ENCODE measurements at places on chromosomes 3 and 15. TPM values are rescaled to one million over a fixed set of nuclear protein-coding genes. Genes with fewer than 3 reads are reported as not detected.

ZNF660 gene
- total RNA-seq: 0.06 TPM

MFAP1 gene
- 24.9 TPM for total RNA-seq

DNA sequence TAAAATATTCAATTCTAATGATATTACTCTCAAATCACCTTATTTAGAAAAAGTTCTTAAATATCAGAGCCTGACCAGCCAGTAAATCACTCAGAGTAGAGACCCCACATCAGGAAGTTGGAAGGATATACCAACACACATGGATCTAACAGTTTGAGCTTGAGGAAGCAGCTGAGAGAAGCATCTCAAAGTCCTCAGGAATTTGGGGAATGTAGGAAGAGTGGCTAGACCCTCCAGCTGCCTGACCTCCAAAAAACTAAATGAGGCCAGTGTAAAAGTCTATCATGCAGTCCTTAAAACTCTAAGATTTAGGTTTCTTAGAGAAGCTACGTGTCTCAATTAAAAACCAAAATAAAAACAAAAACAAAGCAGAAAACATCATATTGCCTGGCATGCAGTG is 55.4 kb downstream of the SETD2 start:
- no peak for DNase-seq

- DNase-seq: no peak
Measured at GRCh38 chr3:61650276-61650675, 88.9 kb downstream of the PTPRG start.

DNA sequence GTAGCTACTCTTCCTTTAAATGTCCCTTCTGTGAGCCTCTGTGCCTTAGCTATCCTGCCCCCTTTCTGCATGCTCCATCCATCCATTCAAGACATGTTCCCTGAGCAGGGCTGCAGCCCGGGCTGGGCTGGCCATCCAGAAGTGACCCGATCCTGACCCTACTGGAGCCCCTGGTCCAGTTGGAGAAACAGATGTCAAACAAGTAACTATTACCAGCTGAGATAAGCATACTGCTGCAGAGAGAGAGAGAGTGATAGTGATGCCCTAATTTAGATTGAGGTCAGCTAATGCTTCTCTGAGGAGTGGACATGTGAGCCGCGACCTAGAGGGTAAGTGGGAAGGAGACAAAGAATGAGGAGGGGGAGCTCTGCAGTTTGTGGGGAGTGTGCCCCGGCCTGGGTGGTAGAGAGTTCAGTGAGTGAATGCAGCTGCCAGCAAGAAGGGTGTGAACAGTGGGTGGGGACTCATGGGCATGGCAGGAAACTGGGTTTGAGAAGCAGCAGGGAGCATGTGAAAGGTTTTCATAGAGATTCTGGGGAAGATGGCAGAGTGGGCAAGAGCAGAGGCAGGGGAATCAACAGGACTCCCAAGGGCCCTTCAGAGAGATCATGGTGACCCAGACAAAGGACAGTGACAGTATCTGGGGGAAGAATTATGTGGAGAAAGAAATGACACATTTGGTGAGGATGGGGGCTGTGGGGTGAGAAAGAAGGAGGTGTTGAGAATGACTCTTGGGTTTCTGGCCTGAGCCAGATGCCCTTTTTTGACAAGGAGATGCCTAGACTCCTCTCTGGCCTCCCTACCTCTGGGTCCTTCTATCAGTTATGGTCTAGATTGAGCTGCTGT is 44.9 kb downstream of the CHCHD6 start:
- no peak for DNase-seq

DNA sequence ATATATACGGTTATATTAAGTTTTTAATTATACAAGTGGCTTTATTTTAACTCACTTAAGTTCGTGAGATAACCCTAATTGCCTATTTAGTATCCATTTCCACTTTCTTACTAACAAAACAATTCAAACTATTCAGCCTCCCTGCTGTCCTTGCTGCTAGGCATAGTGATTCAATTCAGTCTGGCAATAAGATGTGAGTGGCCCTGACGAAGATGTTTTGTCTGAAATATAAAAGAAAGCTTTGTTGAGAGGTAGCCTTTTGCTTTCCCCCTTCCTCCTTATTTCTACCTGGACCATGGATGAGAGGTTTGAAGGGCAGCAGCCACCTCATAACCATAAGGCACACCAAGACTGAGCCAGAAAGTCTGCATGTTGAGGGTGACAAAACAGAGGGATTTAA is 89.3 kb upstream of the TRIM42 start:
- DNase-seq: no peak

GRCh38 chr3:180789774-180790173 is 110.5 kb upstream of the CCDC39 start:
- no peak for DNase-seq

- DNase-seq: no peak
Measured at GRCh38 chr3:138440121-138440521, 5.7 kb downstream of the ESYT3 start.

- no peak for DNase-seq
Measured at GRCh38 chr3:124282751-124283651, 291.1 kb upstream of the ROPN1 start.

C3orf49 gene
- not detected for total RNA-seq

DNA sequence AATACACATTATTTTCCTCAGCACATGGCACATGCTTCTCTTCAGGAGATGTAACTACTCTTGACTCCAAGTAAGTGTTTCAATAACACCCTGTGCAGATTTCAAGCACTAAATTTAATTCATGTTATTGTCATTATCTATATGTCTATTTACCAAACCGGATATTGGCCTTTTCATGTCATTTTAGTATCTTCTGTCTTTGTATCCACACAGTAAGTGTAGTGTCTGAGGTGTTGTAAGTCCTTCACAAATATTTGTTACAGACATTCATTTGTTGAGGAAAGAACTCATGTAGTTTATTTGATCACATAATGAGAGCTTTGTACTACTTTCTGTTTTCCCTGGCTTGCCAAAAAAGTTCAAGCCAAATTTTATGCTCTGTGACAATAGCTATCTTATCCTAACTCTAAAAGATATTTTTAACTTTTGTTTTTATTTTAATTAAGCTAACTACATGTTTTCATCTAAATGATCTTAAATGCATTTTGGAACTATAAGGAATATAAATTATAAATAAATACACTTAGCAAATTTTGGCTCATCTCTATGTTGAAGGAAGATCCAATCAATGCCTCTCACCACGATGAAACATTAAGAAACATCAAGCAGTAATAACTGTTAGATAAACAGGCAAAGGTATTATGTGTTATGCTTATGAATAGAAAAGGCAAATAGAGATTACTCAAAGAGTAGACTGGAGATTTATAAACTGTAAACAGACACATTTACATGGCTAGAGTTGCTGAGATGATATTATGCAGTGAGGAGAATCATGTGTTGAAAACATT is 48.3 kb downstream of the SPTSSB start:
- DNase-seq: no peak

DNA sequence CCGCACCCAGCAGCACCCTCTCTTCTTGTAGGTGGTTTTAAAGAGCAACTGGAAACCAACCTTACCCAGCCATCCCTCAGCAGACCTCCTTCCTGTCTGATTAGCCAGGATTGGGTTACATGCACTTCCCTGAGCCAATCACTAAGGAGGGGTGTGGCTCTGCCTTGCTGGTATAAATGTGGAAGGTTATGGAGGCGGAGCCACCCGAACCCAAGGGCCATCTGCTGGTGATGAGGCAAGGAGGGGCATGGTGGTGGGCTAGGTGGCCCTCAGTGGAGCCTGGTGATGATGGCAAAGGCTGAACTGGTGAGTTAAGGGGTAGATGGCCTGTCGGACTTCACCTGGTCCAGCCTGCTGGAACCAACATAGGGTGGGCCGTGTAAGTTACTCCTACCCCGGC is 39.8 kb downstream of the CCDC33 start:
- DNase-seq: no peak

ACKR4 gene
- not detected for total RNA-seq

DNA sequence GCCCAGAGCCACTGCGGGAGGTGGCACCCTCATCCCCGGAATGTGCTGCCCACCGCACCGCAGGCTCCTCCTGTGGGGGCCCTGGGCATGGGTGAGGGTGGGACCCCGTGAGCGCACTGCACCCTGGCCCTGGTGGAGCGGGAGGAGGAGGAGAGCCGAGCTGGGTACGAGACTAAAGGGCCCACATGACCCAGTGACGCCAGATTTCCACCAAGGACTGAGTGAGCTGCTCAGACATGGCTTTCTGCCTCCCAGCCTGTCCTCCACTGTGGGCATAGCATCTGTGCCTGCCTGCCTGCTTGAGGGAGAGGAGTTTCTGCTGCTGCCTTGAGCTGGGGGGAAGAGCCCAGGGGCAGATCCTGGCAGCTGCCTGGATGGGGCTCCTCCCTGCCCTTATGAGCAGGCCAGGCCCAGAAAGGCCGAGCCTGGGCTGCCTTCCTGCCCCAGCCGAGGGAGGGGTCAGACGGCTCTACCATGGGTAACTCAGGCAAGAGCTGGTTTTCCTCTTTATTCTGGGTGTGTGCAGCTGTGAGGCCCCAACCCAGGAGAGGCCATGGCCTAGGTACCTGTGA is 88.4 kb downstream of the VGLL4 start:
- DNase-seq: no peak

HIGD2B gene
- total RNA-seq: 0.39 TPM

LRRN1 gene
- total RNA-seq: 0.23 TPM

DNA sequence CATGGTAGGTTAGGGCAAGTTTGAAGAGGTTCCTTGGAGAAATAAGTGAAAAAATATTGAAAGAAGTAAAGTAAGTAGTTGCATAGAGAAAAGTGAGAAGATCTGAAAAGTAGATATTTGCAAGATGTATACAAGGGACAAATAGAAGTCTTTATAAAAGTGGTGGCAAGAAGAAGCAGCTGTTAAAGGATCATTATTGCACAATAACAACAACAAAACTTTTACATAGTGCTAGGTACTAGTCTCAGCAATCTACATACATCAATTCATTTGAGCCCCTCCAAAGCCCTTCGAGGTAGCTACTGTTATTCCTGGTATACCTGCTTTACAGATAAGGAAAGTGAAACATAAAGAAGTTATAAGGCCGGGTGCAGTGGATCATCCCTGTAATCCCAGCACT is 239.6 kb downstream of the MEIS2 start:
- no peak for DNase-seq

DNA sequence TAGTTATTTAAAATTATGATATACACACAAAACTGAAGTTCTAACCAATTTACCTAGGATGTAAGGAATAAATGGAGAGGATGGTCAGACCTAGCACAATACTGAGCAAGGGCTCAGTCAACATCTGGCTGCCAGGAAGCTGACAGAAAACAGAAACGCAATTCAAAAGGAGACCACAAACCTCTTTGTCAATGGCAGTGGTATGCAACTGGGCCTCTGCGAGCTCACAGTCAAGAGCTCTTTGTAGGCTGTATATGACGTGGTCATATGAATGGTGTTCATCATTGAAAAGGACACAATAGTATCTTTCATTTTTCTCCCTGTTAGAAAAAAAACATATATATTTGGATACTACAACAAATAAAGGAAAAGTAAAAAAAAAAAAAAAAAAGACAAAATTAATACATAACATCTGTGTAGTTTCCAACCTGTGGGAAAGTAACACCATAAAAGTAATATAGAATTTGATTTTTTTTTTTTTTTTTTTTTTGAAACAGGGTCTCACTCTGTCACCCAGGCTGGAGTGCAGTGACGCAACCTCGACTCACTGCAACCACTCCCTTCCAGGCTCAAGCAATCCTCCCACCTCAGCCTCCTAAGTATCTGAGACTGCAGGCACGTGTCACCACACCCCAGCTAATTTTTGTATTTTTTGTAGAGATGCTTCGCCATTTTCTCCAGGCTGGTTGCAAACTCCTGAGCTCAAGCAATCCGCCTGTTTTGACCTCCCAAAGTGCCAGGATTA is 37.9 kb downstream of the UBR1 start:
- no peak for DNase-seq

DNA sequence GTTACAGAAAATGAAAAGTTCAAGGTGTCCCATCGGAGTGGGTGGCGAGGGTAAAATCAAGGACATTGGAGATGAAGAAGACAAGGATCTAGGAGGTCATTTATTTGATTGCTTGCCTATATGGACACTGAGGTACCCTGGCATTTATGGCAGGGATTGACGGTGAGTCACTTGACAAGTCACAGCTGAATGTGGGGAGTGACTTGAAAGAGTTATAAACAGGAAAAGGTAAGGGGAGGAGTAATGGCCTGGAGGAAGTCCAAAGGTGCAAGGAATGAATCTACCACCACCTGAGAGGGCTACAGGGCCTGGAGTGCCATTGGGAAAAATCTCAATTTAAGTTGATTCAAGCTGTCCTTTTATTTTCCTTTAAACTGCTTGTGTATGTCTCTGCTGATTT is 11.8 kb upstream of the SGO1 start:
- no peak for DNase-seq

Measured in CD4-positive, alpha-beta memory T cell (primary cell).